ENCODE measurements at places on chromosomes 16 and 17.
A peak's percentile ranks its signal among the peaks of the same experiment; 100 is the strongest.

- DNase-seq, result peak; percentile 18
Observed at GRCh38 chr16:17339764-17340541, 130.8 kb downstream of the XYLT1 start.

GRCh38 chr17:17783116-17783824 lies 53.5 kb downstream of the SREBF1 start:
- DNase-seq, result peak; percentile 73

DNA sequence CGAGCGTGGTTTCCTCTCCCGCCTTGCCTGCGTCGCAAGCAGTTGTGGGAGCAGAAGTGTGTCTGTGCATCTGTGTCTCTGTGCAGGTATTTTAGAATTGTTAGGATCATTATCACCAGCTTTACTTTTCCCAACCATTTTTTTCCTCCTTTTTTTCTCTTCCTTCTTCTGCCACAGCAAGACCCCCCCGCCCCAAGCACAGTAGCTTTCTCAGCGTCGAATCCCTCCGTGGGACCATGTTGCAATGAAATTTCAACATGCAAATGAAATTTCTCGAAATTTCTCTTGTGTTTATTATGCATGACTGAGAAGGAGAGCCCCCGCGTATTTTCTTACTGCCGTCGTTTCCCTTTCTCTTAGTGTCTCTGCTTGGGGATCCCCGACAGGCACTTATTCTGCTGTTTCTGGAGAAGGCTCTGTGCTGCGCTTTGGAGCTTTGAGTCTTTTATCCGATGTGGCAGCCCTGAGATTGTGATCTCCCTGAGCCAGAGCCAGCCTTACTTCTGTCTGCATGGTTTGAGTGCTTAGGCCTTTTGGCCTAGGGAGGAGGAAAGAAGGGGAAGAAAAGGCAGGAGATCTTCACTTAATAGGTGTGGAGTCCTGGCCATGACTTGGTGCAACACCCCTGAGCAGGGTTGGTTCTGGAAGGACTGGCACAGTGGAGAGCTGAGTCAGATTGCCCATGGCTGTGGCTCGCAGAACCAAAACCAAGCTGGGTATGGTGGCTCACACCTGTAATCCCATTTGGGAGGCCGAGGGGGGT lies 5.0 kb downstream of the ARMC7 start:
- DNase-seq, result no peak

GRCh38 chr17:676060-676700 lies 38.5 kb downstream of the VPS53 start:
- DNase-seq, result no peak

GRCh38 chr17:42672038-42672437 lies 4.8 kb downstream of the PLEKHH3 start:
- no peak for DNase-seq

DNA sequence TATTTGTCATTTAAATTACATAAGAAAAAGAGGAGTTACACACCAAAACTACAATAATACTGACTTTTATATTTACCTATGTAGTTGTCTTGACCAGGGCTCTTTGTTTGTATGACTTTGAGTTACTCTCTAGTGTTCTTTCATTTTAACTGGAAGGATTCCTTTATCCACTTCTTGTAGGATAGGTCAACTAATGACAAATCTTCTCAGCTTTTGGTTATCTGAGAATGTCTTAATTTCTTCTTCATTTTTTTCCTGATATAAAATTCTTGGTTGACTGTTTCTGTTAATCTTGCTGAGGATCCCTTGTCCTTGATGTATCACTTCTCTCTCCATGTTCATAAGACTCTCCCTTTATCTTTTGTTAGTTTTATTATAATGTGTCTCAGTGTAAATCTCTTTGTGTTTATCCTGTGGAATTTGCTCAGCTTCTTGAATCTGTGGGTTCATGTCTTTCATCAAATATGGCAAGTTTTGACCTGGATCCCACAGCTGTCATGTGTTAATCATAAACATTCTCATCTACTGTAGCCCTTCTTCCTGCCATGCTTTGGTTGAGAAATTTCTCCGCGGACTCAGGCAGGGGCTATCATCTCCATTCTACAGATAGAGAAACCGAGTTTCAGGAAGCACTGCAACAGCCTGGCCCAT lies 5.4 kb downstream of the PRSS41 start:
- no peak for DNase-seq

- DNase-seq, result peak; percentile 41
Observed at GRCh38 chr17:68349157-68349556, 57.9 kb downstream of the ARSG start.

GRCh38 chr17:38719289-38719942 lies 10.7 kb upstream of the CISD3 start:
- DNase-seq, result no peak

GRCh38 chr17:30554839-30555751 lies 77.9 kb downstream of the GOSR1 start:
- DNase-seq, result peak; percentile 15

- no peak for DNase-seq
Observed at GRCh38 chr17:7175330-7175733, 3.8 kb downstream of the ASGR1 start.

GRCh38 chr17:1190751-1191331 lies 11.1 kb upstream of the ABR start:
- no peak for DNase-seq

- peak; percentile 99 for DNase-seq
Observed at GRCh38 chr17:49407981-49408501, 6.6 kb downstream of the PHB1 start.

DNA sequence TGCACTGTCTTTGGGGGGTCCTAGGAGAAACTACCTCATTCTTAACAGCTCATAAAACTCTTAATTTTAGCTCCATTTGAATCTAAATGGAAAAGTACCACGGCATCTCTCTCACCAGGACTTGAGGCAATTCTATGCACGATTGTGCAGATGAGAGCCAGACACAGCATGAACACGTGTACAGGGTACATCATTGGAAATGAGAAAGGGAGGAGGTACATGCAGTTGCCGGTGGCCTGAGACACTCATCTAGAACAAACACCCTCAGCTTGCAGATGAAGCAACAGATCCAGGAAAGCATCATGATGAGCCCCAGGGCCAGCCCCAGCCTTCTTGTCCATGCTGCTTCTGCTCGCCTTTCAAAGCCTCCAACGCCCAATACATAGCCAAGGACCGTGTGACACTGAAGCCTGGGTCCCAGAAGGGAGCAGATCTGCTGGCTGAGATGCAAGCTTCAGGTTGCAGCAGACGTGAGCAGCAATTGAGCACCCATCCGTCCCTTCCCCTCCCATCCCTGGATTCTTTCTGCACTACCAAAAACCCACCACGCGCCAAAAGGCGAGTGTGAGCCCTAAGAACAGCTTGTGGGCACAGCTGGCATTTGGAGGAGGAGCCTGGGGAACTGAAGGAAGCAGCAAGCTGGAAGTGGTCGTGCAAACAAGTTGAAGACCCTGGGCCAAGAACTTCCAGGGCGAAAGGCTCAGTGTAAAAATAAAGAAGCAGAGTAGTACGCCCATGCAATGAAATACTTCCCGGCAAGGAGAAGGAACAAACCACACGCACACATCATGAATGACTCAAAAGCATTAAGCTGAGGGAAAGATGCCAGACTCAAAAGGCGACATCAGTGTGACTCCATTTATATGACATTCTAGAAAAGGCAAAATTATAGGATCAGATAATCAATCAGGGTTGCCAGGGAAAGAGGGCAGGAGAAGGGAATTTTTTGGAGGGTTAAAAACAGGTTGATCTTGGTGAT lies 7.3 kb upstream of the RCVRN start:
- DNase-seq, result no peak

DNA sequence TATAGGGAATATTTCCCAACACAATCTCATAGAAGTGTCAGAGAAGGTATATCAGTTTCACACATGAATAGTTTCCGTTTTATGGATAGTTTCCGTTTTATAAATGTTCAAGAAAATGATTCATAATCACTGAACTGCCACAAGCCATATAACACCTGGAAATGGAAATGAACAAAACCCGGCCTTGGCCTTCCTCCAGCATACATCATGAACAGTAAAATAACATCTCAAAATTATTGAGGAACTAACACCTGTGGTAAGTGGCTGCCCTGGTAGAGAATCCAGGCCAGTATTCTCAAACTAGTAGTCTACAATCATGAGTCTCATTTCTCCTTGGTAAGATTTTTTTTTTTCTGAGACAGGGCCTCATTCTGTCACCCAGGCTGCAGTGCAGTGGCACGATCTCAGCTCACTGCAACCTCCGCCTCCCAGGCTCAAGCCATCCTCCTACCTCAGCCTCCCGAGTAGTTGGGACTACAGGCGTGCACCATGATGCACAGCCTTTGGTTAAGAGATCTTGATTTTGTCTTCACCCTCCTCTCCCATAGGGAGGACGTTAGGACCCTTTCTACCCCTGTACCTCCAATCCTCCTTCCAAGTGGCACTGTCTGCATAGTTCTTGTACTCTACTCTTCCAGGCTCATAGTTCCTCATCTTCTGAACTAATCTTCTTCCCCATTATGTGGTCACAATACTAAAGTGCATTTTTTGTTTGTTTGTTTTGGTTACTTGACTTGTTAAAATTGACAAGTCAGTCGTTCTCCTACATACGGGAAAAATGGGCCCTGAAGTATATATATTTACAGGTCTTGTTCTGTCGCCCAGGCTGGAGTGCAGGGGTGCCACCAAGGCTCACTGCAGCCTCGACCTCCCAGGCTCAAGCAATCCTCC lies 15.0 kb upstream of the RGS9 start:
- DNase-seq, result no peak

GRCh38 chr16:68367891-68368290 lies 57.1 kb downstream of the PRMT7 start:
- no peak for DNase-seq

DNA sequence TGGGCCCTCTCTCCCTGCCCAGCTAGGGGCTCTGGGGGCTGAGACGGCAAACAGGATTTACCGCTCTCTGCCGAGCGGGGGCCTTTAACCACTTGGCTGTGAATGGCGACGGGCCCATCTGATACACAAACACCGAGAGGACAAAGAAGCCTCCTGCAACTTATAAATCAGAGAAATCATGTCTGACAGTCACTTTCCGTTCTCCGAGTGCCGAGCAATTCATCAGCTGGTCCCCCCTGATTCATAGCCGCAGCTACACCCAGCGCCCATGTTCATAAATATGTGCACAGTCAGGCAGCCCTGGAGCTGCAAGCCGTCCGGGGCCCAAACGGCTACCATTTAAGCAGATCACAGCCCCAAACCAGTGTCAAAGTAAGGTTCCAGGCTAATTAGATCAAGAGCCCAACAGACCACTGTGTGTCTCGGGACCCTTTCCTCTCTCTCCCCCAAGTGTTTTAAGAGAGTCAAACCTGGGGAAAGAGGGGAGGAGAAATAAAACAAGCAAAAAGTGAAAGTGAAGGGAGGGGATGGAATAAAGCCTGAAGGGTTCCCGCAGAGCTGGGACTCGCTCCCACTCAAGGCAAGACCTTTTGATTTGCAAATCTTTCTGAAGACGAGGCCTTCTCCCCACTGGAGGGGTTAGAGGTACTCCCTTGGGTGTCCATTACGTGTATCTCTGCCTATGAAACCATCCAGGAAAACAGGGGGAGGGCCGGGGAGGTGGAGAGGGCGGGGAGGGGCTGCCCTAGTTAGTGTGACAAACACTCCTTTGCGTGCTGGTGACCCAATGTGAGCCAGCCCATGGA lies 154.7 kb downstream of the C16orf78 start:
- no peak for DNase-seq
